ELR (cell line): ENCODE measurements at places on chromosomes 6 and 20.

DNA sequence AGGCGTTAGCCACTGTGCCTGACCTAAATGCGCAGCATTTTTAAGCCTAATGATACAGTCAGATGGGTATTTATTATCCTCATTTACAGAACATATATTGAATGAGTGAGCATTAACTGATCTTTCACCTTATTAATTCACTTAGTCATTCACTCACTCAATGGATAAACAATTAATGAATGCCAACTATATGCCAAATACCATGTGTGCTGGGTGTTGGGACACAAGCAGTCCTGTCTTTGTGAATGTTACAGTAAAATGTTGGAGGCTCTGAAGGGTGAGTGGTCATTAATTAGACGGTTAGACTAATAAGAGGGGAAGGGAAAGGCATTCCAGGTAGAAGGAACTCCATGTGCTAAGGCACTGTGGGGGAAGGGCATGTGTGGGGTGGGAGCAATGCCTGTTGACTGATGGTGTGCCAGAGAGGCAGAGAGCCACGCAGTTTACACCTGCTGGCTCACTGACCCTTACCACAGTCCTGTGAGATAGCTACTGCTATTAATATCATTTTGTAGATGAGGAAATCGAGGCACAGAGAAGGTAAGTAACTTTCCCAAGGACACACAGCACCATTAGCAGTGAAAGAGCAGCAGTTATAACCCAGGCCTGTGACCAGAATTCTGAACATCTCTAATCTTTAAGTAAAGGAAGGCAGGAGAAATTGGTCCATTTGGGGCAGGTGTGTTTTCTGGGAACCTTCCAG, 38.7 kb upstream of the B4GALT5 start:
- no peak for DNase-seq

DNA sequence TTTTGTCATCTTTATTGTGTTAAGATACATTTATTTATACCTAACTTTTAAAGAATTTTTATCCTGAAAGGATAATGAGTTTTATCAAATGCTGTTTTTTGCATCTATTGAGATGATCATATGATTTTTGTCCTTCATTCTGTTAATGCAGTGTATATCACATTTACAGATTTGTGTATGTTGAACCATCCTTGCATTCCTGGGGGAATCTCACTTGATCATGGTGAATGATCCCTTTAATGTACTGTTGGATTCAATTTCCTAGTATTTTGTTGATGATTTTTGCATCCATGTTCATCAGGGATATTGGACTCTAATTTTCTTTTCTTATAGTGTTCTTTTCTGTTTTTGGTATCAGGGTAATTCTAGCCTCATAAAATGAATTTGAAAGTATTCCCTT, 38.5 kb upstream of the SLC22A3 start:
- DNase-seq: no peak

DNA sequence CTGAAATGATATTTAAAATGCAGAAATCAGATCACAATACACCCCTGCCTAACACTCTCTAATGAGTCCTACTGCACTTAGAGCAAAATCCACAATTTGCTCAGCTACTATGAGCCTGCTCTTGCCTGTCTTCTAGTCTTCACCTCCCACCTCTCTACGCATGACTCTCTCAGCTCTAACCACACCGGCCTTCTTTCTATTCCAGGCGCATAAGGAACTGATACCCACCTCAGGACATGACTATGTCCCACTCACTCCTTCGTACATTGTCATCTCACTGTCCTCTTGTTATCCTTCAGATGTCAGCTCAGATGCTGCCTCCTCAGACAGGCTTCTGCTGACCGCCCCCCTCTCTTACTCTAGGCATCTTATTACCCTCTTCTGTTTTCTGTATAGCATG, 201.0 kb upstream of the FLRT3 start:
- no peak for DNase-seq

GRCh38 chr20:52918311-52918710, 53.8 kb upstream of the TSHZ2 start:
- DNase-seq: no peak

DNA sequence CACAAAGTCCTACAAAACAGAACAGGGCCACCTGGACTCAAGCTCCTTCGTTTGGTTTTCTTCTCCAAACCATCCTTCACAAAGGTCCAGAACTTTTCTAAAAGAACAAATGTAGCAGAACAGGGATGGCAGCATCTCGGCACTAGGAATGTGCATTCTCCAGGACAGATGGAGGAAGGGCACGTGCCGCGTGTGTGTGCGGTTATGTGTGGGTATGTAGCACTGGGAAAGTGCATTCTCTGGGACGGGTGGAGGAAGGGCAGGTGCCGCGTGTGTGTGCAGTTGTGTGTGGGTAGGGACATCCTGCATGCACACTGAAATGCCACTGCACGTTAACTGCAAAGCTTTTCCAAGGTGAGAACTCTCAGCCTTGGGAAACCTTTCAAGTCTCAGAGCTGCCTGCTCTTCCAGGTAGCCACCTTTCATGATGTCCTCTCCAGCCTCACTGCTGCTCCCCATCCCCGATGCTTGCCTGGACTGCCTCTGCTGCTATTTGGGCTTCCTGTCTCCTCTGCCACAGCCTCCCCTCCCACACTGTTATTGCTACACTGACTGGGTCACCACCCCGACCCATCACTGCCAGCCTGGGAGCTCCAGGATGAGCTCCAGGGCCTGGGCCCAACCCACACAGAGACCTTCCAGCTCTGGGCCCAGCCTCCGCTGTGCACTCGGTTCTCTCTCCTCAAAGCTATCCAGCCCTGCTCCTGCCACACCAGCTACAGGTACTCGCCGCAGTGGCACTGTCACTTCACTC, 47.6 kb downstream of the EZR start:
- DNase-seq: no peak

DNA sequence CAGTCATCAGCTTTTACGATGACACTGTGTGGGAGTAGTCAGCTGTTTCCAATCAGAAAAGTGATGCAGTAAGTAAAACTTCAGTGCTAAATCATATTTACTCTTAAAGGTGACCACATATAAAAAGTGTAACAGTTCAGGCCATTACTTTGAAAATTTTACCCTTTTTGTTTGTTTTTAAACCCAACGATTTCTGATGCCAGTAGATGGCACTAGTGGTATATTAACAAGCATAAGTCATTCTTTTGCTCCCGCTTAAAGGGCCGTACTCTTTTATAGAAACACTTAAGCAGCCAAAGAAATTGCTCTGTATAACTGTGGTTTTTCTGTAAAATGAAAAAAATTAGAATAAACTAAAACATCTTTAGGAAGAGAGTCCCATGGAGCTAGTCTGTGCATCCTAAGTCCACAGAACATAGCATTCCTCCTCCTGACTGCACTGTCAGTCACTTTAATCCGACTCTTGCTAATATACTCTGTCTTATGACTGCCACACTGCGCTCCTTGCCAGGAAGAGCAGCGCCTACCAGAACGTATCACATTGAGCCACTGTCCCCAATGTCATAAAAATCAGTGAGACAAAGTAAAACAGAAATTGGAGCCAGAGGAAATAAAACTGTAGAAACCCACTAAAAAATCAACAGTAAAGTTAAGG, 25.0 kb downstream of the HEBP2 start:
- peak; percentile 73 for DNase-seq

DNA sequence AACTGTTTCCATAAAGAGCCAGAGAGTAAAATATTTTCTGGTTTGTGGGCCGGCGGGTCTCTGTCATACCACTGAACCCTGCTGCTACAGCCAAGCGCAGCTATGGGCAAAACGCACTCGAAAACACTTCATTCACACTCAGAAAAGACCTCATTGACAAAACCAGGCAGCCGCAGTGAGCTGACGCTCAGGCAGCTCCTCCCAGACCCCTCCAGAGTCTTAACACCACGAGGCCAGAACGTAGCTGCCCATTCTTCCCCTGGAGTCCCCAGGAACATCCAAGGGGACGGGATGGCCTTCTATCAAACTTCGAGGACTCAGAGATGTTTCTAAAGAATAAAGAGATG, 35.6 kb upstream of the ZBP1 start:
- no peak for DNase-seq
